Small intestine (tissue), 16 donors: ENCODE measurements at places on chromosomes 7 and 10. TPM values are rescaled to one million over a fixed set of nuclear protein-coding genes. Genes with fewer than 3 reads are reported as not detected.

Gene VPS37D
- 3.8 TPM for polyA plus RNA-seq

Gene LBX1
- not detected for polyA plus RNA-seq

Gene NUB1
- polyA plus RNA-seq: 37.4 TPM

Gene KLLN
- 1.3 TPM for polyA plus RNA-seq

Gene TRAPPC14
- 25.1 TPM for polyA plus RNA-seq

Gene ATRNL1
- not detected for polyA plus RNA-seq

Gene TMEM196
- polyA plus RNA-seq: not detected

Gene SPDYE6
- polyA plus RNA-seq: not detected

Gene OR6V1
- polyA plus RNA-seq: not detected
